ENCODE measurements at places on chromosomes 5 and 9.

DNA sequence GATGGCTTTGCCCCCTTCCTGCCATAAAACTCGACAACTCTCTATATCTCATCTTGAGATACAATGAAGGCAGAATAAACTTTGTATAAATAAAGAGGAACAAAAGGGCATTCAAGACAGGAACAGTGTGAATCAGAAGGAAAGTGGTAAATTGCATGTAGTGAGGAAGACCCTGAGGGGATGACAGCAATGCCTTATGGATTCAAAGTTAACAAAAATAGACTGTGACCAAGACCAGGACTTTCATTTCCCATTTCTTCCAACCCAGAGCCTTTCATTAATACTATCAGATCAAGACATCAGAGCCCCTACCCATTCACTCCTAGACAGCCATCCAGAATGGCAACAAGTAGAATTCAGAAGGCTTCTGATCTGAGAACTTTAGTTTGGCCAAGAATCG lies 46.4 kb upstream of the ZNF462 start:
- DNase-seq = no peak

- DNase-seq = no peak
Observed at GRCh38 chr5:74956278-74956677, 90.1 kb upstream of the FAM169A start.

- no peak for DNase-seq
Observed at GRCh38 chr5:67878933-67879332, 336.6 kb upstream of the PIK3R1 start.

GRCh38 chr9:36437790-36438189 lies 37.7 kb upstream of the RNF38 start:
- DNase-seq = no peak

- no peak for DNase-seq
Observed at GRCh38 chr5:140342287-140342686, 4.1 kb downstream of the HBEGF start.

GRCh38 chr9:137168904-137169856 lies 671 bp downstream of the LRRC26 start:
- no peak for DNase-seq

DNA sequence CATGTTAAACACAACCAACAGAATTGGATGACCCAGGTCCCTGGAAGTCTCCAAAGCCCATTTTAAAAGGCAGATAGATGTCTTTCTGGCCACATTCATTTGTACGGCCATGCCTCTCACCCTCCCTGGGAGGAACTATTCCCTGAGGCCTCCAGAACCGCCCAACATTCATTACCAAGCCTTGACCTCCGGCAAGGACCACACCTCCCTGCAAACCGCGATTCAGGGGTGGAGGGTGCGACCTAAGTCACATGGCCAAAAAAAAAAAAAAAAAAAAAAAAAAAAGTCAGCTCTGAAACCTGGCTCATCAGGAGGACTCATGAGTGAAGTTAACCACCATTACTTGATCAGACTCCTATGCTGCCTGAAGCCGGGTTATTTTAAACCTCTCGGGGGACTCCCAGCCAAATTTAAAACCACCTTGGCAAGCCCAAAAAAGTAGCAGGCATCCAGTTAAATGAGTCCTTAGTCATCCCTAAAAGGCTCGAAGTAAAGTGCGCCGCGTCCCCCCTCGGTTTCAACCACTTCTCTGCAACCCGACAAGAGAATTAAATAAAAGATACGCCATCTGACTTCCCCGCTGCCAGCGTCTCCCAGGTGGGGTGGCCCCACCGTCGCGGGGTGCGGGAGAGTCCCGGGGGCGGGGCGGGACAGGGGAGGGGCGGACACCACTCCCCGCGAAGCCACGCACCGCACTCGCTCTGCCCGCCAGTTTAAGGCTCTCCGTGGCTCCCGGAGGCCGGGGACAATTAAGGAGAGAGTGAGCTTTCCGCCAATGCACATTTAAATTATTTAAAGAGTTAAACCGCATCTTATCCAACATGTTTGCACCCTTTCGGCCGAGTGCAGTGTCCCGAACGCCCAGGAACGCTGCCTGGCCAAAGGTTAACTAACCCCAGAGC lies 2.3 kb downstream of the KLF9 start:
- DNase-seq = peak; percentile 6

- DNase-seq = no peak
Observed at GRCh38 chr9:86983620-86984259, 36.4 kb upstream of the GAS1 start.

DNA sequence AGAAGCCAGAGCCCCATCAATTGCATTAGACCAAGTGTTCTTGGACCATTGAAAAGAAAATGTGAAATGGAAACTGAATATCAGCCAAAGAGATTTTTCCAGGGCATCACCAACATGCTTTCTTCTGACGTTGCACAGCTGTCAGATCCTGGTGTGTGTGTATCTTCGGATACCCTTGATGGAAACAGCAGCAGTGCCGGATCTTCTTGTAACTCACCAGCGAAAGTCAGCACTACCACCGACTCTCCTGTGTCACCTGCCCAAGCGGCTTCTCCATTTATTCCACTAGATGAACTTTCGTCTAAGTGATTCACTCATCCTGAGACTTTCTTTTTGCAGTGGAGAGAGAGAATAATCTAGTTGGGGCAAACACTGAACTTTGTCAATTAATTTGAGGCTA lies 75.7 kb downstream of the PIP5K1B start:
- DNase-seq = no peak

- DNase-seq = no peak
Observed at GRCh38 chr9:75390951-75391350, 302.6 kb downstream of the OSTF1 start.

DNA sequence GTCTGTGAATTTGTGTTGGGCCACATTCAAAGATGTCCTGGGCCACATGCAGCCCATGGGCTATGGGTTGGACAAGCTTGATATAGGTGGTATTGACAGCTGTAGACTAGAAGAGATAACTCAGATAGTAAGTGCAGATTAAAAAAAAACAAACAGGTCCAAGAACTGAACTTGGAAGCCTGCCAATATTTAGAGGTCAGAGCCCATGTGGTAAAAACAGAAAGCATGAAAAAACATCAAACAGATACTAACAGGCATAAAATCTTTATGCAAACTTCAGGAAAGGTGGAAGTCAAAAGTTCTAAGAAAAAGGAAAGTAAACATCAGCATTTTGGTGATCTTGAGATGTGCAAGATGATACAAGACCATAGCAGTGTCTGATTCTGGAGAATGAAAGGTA lies 155.1 kb upstream of the NR4A3 start:
- no peak for DNase-seq

- DNase-seq = no peak
Observed at GRCh38 chr9:78032730-78033457, 1.3 kb upstream of the GNAQ start.

All from esophagus squamous epithelium (tissue), 5 donors.